ENCODE measurements at places on chromosomes 4 and X.

- no peak for DNase-seq
Measured at GRCh38 chr4:75997081-75997480, 6.3 kb upstream of the SDAD1 start.

DNA sequence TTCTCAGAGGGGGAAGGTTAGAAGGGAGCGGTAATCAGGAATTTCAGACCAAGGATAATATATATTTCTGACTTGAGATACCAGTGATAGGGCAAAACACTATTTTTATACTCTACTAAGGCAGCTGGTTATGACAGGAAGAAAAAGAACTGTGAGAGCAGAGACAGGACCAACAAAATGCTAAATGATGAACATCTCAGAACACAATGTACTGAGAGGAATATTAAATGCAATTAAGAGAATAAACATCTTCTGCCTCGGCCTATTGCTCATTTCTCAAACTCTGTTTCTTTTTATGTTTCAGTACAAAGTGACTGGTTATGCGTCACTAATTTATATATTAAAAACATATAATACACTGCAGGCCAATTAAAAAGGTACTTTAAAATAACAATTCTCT lies 122.0 kb upstream of the RLIM start:
- no peak for DNase-seq

- no peak for DNase-seq
Measured at GRCh38 chr4:145277011-145277410, 96.6 kb upstream of the OTUD4 start.

GRCh38 chr4:85127653-85128052 lies 161.2 kb upstream of the WDFY3 start:
- DNase-seq: no peak

- DNase-seq: no peak
Measured at GRCh38 chr4:144831971-144832370, 186.0 kb downstream of the HHIP start.

- DNase-seq: no peak
Measured at GRCh38 chrX:53481093-53481492, 46.9 kb upstream of the HSD17B10 start.

GRCh38 chr4:167380964-167381363 lies 146.7 kb upstream of the SPOCK3 start:
- no peak for DNase-seq

DNA sequence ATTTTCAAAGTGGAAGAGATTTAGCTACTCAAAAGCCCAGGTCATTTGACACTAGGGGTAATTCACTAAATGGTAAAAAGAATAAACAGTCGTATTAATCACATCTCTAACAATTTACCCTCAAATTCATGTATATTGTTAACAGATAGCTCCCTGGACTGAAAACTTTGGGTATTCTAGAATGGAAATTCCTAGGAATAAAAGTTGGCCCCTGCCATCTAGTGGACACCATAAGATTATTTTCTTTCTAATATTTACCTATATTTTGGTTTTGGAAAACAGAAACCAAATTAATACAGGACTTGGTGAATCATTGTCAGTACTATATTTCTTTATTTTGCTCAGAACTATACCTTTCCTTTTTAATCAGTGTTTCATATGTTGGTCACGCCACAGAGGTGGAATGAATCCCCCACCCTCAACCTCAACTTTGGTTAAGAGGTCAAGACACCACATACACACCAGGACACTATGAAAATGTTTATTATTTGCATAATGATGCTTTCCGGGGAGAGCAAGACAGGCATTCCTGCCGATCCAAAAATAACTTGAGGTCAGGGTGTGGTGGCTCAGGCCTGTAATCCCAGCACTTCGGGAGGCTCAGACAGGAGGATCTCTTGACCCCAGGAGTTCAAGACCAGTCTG lies 96.2 kb upstream of the APOOL start:
- DNase-seq: peak; percentile 0

- DNase-seq: no peak
Measured at GRCh38 chr4:149521611-149522425, 293.8 kb downstream of the IQCM start.

- peak; percentile 18 for DNase-seq
Measured at GRCh38 chrX:28586981-28587551, at the start of gene IL1RAPL1. Gene IL1RAPL1 (plus strand): TSS chrX:28587446.
